ENCODE measurements at places on chromosomes 2 and 18. TPM values are rescaled to one million over a fixed set of nuclear protein-coding genes. Genes with fewer than 3 reads are reported as not detected.

Gene RMND5A
- 12.0 TPM for total RNA-seq

Gene ALPI
- not detected for total RNA-seq

Gene SPP2
- total RNA-seq: 0.16 TPM

Gene UGT1A10
- total RNA-seq: not detected

Gene IL18R1
- total RNA-seq: 1.0 TPM

Gene ATP8B1
- total RNA-seq: 10.6 TPM

Gene TMEM247
- total RNA-seq: not detected

Gene ASPRV1
- total RNA-seq: 0.43 TPM
